ENCODE measurements at places on chromosomes 5 and 9. TPM values are rescaled to one million over a fixed set of nuclear protein-coding genes. Genes with fewer than 3 reads are reported as not detected.

Gene ALDH7A1
- 135 TPM for total RNA-seq

Gene MRPL41
- 32.8 TPM for total RNA-seq

Gene NUP214
- 33.3 TPM for total RNA-seq

Gene PCDH12
- total RNA-seq = 0.12 TPM

Gene LRRC19
- total RNA-seq = not detected

Gene LCP2
- total RNA-seq = 0.38 TPM

Gene FYB1
- total RNA-seq = not detected

DNA sequence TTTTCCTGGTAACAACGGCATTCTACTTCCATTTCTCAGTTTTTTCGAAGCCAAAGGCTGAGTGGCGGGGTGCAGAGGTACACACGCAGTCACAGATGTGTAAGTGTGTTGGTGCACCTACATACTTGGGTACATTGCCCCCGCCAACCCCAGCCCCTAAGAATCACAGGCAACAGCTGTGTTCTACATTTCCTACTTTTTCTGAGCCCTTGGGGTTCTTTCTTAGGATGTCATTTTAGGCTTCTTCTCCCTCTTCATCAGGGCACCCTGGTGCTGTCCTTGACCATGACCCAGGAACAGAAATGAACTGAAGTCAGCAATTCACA lies 104.8 kb downstream of the PAX5 start:
- no peak for DNase-seq

DNA sequence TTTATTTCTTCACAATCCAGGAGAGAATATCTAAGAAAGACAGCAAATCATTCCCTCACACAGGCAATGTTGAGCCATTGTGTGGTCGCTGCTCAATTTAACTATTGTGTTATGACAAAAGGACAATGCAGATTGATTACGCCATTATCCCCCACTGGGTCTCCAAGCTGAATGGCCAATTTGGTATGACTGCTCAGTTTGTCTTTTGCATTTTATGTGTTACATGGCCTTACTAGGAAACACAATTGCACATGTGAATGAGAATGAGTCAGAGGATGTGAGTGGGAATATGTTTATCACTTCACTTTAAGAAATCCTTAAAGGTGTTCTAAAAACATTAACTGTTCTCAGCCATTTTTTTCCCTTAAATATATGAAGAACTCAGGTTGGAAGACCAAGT lies 108.3 kb downstream of the FAM174A start:
- no peak for DNase-seq

GRCh38 chr5:1786621-1787471 lies 12.8 kb downstream of the MRPL36 start:
- no peak for DNase-seq

DNA sequence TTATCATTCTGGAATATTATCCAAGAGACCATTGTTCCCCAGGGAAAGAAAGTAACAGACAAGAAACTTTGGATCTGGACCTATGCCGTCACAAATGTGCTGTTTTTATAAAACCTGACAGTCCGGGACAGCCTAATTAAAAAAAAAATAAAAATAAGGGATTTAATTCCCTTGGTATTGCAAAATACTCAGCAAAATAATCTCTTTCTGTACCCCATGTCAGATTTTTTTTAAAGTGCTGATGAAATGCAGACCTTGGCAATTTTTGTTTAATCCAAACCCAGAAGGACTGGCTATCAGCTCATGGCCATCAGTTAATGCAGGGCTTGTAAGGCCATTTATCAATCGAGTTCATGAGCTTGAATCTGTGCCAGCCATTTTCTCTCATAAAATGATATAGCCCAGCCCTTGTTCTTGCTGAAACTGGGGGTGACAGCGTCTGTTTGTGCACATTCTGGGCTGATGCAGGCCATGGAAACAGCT lies 162.7 kb upstream of the S1PR3 start:
- DNase-seq = no peak

DNA sequence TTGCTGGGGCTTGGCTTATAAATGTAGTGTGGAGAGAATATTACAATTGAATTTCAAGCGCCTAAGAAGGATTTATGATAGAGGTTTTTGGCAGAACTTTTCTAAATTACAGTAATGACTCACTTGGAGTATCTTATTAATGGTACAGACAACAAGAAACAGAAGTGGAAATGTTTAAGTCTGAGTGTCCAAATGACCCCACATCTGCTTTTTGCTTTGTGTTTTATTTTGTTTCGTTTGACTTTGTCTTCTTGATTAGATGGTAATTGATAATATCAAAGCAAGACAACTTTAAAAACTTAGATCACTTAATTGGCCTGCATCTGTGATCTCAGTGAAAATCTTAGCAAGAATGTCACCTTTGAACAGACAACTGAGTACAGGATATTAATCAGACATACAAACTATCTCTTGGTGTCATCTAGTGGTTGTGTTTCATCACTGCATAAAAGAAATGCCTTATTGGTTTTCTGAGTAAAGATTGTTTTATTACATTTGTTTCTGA lies 577.4 kb downstream of the ISL1 start:
- no peak for DNase-seq

DNA sequence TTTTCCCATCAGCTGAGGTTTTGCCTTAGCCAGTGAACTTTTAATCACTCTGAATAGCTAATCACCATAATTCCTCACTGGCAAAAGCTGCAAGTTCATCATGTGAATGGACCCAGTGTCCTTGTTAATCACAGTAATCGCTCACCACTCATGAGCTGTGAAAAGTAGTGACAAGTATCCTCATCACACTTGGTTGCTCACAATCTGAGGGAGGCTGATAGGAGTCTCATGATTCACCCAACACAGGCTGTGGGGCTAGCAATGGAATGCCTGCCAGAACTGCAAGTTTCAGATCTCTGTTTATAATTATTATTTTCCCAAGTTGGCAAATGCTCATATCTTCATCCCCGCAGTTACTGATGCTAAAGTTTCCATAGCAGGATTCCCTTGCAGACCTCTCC lies 467.2 kb downstream of the KIF4B start:
- no peak for DNase-seq

DNA sequence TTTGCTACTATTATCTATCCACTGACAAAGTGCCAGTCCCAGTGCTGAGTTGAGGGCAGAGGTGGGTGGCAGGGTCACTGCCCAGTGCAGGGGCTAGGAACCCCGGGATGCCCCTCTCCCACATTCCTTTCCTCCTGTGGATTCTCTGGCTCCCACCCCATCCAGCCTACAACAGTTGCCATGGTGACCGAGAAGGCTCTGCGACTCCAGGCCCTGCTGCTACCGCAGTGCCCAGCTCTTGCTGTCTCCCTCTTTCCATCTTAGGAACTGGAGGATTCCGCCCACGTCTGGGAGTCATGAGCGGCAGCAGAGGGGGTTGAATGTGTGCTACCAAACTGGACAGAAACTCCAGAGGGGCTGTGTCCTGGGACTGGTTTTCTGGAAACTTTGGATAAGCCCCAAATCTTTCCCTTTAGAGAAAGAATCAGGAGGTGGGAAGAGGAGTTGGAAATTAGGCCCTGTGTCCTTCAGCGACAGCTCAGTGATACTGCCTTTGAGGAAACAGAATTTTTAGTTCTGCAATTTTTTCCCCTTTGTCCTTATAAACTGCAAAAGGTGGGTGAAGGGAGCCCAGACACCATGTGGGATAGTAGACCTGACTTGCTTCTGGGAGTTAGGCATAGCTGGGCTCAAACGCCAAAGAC lies 20.7 kb upstream of the C5orf47 start:
- DNase-seq = peak; percentile 77

- DNase-seq = no peak
These were observed 21.9 kb downstream of the HTR4 start for GRCh38 chr5:148632255-148633066.

- DNase-seq = no peak
These were observed 9.8 kb downstream of the ACTL7B start for GRCh38 chr9:108845947-108846346.

DNA sequence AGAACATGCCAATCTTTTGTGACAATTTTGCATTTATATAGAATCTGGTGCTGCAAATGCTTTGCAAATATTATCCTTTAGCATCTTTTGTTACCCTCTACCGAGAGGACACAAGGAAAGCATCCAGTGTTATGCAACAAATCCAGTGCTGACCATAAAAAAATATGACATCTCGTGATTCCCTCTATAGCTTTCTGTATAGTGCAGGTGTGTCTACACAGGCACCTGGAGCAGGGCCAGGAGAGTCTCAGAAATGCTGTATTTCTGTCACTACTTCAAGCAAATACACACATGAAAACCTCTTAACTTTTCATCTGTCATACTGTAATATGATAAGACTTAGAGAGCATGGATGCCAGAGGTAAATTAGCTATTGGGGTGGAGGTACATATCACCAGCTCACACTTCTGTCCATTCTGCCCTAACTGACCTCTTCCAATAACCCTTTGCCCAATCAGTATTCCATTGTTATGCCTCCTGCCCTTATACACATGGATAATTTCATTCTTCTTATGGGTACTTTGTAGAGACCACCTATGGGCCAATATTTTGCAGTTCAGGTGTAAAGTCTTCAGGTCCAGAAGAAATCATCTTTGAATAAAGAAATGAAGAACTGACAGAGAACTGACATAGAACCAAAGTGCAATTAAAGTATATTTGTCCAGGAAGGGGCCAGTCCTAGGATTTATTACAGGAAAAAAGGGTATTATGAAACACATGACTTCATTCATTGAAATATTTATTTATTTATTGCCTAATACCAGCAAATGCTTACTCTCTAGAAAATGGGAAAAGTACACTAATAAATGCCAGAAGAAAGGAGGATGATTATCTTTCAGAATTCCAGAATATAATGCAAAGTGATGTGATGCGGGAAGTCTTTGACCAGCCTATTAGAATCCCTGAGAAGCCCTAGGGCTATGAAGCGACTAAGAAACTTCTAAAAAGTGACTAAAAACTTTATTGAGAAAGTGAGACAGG lies 106.5 kb downstream of the EPB41L4A start:
- DNase-seq = no peak

- no peak for DNase-seq
These were observed 79.9 kb downstream of the AOPEP start for GRCh38 chr9:94806307-94806893.

DNA sequence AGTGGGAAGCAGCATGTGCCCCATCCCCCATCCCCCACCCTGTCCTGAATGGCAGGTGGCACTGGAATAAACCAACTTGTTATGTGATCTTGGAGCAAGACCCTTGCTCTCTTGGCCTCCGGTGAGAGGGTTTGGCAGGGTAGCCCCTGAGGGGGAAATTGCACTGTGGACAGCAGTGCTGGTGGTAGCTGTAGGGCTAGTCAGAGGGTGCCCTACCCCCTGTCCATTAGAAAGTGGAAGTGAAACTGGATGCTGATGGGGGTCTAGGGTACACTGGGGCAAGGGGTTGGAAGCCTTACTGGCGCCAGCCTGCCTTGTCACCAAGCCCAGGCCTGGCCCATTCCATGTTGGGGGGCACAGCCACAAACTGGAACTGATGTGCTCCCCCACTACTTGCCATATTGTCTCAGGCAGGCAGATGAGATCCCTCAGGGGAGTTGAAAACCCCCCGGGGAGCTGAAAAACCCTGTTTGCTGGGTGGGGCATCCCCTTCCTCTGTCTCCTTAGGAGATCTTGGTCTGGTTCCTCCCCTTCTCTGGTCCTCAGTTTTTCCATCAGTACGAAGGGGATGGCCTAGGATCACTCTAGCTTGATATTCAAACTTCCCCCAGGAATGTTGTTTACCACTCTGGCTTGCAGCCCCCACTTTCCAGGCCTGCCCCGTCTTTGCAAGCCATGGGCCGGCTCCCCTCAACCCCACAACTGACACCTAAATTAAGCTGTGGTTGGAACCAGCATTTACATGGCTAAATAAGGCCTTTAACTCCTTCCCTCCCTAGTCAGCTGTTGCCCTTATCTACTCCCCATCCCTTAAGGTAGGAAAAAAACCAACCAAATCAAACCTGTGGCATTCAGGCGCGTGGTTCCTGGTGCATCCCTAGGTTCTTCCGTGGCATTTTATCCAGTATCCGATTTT lies 14.4 kb upstream of the SYNPO start:
- DNase-seq = no peak

DNA sequence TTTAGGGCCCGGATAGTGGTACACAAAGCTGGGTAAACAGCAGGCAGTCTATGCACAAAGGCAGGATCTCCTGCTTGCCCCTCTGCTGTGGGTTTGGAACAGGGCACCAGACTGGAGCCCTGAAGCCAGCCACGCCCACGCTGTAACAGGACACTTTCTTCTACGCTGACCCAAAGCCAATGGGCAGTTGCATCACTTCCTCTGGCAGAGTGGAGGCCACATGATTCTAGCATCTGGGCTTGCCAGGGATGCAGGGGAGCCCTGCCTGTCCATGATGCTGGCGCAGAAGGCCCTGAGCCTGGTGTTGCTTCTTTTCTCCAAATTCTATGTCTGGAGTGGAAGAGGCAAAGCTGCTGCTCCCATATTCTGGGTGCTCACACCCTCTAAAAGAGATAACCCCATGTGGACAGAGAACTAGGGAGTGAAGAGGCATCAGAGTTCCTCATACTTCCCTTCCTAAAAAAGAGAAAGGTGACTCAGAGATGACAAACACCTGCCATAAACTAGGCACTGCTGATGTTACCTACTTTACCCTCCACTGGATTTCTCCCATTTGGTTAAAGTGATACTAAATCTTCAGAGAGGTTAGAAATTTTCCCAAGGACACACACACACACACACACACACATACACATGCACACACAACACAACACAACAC lies 260.3 kb upstream of the KLF4 start:
- DNase-seq = peak; percentile 69

DNA sequence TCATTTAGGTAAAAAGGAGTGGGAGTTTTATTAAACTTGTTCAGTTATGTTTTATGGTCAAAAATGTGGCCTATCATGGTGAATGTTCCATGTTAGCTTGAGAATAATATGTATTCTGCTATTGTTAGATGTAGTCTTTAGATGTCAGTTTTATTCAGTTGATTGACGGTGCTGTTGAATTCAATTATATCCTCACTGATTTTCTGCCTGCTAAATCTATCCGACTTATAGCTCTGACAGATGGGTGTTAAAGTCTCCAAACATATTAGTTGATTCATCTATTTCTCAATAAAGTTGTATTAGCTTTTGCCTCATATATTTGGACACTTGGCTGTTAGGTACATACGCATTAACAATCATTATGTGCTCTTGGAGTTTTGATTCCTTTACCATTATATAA lies 49.0 kb upstream of the ALDH1A1 start:
- no peak for DNase-seq

- DNase-seq = peak; percentile 92
These were observed 11.0 kb upstream of the EXOSC2 start for GRCh38 chr9:130682421-130683121.

DNA sequence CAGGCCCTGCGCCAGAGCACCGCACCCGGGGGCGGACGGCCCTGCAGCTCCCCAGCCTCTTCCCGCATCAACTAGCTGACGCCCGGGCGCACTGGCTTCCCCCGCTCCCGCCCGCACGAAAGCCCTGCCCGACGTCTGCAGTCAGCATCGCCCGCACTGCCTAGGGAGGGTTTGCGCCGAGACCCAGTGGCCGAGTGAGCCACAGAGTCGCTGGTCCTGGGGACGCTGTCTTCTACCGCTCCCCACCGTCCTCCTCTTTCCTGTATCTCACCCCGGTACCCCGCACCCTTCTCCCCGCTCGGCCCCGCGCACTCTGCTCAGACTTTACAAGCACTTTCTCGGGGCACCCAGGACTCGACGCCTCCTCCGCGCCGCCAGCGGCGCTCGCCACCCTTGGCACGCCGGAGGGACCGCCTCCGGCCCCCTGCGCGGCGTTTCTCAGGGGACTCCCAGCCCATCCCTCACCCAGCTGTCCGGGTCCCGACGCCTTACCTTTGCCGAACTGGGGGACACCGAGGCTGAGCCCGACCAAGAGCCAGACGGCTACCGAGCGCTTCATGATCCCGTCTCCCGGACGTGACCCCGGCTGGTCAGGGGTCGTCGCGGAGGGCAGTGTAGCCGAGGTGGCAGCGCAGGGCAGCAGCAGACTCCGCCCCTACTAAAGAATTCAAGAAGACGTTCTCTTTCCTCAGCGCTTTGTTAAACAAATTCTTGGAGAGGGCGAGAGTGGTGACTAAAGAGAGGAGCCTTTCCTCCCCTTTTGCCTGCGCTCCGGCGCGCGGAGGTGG lies 670 bp downstream of the EDIL3 start:
- peak; percentile 94 for DNase-seq
